ENCODE measurements at places on chromosomes 11 and 22.

DNA sequence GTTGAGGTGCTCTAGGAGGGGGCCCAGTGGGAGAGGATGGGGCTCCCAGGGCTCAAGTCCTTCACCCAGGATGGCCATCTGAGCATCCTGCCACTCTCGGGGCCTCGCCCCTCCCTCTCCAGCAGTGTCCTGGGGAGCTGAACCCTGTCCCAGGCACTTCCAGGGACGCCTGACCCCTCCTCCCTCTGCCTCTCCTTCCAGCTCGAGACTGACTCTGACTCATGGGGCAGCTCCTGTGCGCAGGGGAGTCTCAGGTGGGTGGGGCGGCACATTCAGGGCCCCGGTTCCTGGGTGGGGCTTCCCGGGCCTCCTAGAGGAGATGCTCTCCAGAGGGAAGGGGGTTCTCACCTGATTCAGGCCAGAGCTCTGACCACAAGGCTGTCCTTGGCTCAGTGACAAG lies 77.1 kb upstream of the IGLL5 start:
- no peak for DNase-seq

GRCh38 chr11:67252831-67253239 lies 13.4 kb upstream of the GRK2 start:
- DNase-seq = peak; percentile 41

DNA sequence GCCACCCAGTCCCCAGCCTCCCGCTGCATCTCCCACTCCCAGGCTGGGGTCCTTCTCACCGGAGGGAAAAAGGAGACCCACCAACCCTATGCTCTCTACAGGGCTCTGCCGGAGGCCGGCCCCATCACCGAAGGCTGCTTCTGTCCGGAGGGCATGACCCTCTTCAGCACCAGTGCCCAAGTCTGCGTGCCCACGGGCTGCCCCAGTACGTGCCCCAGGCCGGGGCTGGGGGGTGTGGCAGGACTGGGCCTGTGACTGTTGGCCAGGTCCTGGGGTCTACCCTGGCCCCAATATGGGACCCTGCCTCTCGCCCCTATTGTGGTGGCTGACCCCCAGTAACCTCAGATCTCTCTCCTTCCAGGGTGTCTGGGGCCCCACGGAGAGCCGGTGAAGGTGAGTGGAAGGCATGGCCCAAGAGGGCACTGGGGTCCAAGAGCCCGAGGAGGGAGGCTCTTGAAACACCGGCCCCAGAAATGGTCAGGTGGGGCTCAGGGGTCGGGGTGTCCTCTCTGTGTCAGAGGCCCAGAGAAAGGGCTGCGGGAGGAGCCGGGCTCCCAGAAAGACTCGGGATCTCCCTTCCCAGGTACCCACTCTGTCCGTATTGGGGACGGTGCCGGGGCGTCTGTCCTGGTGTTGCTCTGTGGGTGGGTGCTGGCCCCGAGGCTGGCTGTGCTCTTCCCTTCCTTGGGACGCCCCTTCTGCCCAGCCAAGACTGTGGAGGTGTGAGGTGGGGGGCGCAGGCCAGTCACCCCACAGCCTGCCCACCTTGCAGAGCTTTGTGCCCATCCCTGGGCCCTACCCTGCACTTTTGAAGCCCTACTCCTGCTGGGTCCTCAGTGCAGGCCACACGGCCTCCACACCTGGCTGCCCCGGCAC lies 26.1 kb upstream of the MUC5B start:
- no peak for DNase-seq

- DNase-seq = no peak
These were observed 48.1 kb downstream of the NXPE1 start for GRCh38 chr11:114511538-114511937.

DNA sequence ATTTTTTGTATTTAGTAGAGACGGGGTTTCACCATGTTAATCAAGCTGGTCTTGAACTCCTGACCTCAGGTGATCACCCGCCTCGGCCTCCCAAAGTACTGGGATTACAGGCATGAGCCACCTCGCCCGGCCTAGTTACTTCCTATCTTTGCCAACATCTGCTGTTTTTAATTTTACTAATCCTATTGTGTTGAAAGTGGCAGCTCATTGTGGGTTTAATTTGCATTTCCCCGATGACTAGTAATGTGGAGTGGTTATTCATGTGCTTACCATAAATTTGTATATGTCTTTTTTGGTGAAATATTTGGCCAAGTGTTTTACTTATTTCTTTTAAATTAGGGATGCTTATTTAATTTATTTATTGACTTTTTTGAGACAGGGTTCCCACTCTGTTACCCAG lies 74.2 kb upstream of the SLC25A18 start:
- no peak for DNase-seq

Measured in HFFc6 (cell line).